Activated CD4-positive, CD25-positive, alpha-beta regulatory T cell (primary cell): ENCODE measurements at places on chromosomes 7 and 10.

DNA sequence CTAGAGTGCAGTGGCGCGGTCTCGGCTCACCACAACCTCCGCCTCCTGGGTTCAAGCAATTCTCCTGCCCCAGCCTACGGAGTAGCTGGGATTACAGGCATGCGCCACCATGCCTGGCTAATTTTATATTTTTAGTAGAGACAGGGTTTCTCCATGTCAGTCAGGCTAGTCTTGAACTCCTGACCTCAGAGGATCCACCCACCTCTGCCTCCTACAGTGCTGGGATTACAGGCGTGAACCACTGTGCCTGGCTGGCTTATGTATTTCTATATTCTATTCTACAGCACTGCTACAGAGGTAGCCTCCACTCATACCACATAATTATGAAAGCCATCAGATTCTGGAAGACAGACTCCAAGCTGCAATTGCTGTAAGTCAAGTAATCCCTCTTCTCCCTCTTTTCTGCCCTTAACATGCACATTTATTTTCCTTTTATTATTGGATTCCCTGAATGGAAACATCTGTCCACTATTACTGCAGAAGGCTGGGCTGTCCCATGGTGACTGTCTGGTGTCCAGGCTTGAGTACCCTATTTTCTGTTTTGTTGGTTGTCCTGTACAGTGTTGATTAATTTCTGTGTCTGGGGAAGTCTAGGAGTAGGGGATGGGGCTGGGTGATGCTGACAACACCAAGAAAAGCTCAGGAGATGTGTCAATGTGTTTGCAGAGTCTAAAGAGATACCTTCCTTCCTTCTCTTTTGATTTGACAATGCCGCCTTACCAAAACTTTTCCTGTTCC lies 5.8 kb upstream of the ZNF487 start:
- no peak for DNase-seq

DNA sequence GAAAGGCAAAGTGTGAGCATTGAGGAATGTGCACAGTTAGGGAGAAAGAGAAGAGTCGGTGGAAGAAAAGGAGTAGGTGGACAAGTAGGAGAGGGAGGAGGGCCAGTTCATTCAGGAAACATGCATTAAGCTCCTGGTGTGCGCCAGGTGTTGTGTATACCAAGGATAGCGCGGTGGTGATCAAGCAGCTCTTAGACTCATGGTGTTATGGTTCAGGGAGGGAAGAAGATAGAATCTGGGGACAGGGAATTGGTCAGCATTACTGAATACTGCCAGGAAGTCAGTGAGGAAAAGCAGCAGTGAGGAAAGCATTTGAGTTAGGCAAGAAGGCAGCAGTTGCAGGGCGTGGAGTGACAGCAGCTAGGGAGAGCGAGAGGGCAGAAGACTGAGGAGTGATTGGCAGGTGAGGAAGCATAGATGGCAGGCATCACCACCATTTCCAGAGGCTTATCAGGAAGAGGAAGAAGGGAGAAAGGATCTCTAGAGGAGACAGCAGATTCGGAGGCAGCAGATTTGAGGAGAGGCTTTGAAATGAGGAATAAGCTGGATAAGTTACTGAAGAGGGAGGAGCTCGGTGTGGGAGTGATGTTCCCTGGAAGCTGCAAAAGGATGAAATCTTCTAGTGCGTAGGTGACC lies 265.6 kb downstream of the GFRA1 start:
- DNase-seq = no peak

DNA sequence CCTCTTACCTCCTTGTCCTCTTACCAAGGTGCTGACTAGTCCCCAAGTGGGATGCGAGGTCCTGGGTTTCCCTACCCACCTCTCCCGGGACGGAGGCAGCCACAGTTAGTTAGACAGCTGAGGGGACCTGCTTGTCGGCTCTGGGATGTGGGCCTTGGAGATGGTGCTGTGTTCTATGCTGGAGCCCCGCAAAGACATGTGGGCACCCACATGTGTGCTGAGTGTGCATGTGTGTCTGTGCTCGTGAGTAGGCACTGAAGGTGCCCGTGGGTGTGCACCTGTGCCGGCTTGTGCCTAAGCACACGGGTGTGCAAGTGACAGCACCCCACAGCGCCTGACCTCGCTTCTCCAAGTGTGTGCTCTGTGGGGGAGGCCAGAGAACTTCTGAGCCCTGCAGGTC lies 62.2 kb downstream of the NEURL1 start:
- DNase-seq = no peak

DNA sequence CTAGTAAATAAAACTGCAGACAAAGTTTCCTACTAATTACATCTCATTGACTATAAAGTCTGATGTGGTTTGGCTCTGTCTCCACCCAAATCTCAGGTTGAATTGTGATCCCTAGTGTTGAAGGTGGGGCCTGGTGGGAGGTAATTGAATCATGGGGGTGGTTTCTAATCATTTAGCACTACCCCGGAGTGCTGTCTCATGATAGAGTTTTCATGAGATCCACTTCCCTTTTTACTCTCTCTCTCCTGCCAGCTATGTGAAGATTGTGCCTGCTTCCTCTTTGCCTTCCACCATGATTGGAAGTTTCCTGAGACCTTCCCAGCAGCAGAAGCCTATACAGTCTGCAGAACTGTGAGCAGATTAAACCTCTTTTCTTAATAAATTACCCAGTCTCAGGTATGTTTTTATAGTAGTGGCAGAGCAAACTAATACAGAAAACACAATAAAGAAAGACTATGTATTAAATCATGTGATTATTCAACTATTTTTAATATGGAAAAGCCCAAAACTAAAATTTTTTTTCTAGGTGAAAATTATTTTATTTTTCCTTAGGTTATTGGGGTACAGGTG lies 232.1 kb downstream of the FZD1 start:
- no peak for DNase-seq

DNA sequence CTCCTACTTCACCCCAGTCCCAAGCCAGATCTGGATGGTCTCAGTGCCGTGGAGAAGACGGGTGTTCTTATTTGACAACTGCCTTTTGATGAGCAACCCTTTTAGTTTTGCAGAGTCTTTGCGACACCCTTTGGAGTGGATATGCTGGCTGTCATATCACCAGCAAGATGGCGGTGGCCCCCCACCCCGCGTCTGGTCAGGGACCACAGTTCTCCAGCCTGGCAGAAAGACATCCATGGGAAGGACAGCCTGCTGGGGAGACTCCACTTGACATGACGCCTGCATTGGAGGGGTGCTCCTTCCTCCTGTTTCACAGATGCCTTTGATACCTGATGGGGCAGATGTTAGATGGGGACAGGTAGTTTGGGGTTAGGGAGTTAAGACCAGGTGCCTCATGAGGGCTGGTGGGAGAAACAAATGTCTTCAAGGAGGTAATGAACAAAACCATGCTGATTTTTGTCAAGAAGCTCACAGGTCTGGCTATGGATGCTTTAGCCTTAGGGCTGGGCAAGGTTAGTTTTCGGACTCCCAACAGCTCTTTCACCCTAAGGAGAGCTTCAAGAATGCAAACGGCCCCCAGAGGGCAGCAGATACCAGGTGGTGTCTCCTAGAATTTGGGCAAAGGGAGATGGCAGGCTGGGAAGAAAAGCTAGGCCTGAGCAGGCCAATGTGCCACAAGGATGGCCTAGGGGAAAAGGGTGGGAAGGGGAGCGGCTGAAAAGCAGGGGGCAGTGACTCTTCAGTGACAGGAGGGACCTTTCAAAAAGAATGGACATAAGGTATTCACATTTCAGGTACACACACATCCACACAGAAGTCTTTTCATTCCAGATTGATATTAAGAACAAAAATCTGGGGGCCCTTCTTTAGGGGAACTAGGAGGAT lies 95.2 kb downstream of the CLEC2L start:
- no peak for DNase-seq

GRCh38 chr10:82464966-82465365 lies 590.0 kb downstream of the NRG3 start:
- no peak for DNase-seq

GRCh38 chr10:26249681-26250080 lies 33.1 kb downstream of the GAD2 start:
- no peak for DNase-seq

- DNase-seq = no peak
These were observed 97.9 kb downstream of the ZNF92 start for GRCh38 chr7:65471587-65471986.

DNA sequence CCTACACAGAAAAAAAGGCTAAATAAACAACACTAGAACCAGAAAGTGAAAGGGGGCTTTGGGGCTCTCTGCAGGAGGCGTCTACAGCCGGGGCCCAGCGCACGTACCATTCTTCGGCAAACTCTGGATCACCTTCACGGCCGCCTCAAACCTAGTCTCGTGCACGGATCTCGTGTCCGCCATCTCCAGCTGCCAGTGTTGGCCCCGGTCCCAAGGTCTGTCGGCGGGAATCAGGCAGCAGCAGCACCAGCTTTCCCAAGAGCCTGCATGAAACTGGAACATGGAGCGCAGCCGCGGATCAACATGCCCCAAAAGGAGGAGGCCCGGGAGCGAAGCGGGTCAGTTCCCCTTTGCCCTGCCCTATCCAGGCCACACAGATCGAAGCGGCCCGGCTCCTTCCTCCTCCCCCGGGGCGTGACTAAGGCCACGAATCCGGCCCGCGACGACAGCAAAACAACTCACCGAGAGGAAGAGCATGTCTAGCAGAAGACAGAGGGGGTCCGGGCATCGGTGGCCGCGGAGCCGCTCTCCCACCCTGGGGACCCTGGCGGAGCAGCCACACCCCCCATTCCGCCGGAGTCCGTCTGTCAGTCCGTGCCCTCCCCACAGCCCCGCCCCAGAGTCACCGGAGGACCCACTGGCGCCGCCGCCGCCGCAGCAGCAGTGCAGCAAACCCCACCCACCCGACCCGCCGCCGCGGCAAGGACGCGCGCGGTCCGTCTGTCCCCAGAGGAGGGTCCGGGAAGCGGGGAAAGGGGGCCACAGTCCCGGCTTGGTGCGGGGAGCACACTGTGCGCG lies at the start of gene ACBD5:
Gene ACBD5, minus strand, starts transcription at position 586 of the 798 bp plus-strand sequence. Its CDS starts 109 bp downstream, at position 477.
- peak; percentile 71 for DNase-seq

- DNase-seq = no peak
These were observed 65.7 kb downstream of the PWWP2B start for GRCh38 chr10:132462463-132463332.

DNA sequence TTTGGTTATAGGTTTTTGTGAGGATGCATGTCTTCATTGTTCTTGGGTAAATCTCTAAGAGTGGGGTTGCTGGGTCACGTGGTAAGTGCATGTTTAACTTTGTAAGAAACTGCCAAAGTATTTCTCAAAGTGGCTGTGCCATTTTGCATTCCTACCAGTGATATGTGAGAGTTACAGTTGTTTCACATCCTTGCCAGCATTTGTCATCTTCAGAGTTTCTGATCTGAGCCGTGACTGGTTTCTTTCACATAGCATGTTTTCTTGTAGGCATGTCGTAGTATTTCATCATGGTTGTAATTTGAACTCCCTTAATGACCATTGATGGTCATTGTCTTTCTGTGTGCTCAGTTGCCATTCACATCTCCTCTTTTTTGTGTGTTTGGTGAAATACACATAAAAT lies 286.0 kb downstream of the RNLS start:
- no peak for DNase-seq

DNA sequence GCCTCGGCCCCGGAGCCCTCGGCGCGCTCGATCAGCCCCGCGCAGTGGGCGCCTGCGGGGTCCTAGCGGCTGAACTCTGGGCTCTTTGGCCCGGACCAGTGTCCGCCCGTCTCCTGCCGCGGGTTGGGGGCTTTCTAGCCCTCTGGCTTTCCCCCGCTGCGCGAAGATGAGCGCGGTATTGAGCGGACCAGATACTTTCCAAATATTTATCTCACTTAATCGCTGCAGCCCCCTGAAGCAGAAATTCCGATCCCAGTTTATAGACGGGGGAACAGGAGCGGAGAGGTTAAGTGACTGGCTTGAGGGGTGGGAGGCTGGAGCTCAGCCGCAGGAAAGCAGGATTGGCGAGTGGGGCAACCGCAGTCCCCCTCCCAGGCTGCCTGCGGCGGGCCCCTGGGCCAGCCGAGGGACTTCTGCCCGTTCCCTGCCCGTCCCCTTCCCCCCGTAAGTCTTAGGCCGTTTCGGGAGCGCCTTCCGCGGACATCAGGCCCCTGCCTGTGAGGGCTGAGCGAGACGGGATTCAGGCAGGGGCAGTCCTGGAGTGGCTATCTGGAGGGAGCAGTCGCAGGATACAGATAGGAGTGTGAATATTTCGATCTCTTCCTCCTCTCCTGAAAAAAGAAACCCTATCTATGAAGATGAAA lies 565 bp downstream of the STRIP2 start:
- no peak for DNase-seq

GRCh38 chr7:133950855-133951254 lies 176.3 kb upstream of the LRGUK start:
- DNase-seq = no peak

DNA sequence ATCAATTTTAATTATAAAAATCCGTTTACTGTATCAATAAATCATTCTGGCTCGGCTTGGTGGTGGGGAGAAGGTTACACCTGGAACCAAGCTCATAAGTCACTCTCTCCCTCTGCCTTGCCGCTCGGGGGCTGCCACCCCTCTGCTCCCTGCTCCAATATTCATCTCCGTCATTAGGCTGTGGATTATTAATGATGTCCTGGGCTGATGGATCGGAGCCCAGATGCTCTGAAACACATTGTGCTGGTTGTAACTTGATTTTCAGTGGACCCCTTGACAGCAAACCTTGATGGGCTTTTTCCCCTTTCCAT lies 314.2 kb downstream of the PLXNA4 start:
- no peak for DNase-seq

GRCh38 chr10:5921746-5922145 lies 31.7 kb downstream of the FBH1 start:
- DNase-seq = no peak

- no peak for DNase-seq
These were observed 178.0 kb upstream of the FZD1 start for GRCh38 chr7:91086200-91086599.

- DNase-seq = no peak
These were observed 14.1 kb downstream of the BRI3 start for GRCh38 chr7:98295467-98296192.

DNA sequence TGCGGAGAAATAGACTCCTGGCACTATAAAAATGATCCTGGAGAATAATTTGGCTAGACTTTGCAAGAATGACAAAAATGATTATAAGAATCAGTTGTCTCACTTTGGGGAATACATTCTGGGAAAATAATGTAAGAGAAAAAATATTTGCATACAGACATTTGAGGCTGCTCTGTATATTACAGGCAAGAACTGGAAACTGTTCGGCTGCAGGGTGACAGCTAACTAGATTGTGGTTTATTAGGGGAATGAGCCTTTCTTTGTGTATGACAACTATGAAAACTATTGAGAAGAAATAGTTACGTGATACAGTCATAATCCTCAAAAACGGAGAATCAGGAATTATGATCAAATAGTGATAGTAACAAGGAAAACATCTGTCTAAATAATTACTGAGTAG lies 8.6 kb downstream of the TRIM56 start:
- DNase-seq = no peak

DNA sequence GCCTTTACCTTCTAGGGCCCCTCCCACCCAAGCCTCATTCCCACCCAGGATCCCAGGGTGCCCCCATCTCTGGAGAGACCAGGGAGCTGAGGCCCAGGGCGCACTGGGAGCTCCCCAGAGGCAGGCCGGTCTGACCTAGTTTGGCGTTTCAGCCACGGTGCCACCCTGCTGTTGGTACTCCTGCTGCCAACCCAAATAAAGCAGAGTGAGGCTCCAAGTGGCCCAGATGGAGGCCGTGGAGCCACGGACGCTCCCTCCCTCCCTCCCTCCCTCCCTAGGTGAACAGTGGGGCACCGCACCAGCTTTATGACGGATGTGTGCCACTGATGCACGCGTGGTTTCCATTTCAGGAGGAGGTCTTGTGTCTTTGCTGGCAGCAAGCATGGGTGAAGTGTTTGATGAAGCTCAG lies 1.8 kb downstream of the INPP5A start:
- no peak for DNase-seq
